ENCODE measurements at places on chromosomes 6 and 20.

- no peak for DNase-seq
These were observed 231.1 kb upstream of the ZNF217 start for GRCh38 chr20:53824779-53825178.

- DNase-seq: peak; percentile 58
These were observed 146.3 kb upstream of the RNF24 start for GRCh38 chr20:4161401-4162251.

- DNase-seq: no peak
These were observed 78.4 kb downstream of the GMPR start for GRCh38 chr6:16316741-16317251.

GRCh38 chr6:51706086-51706485 is 381.3 kb downstream of the PKHD1 start:
- no peak for DNase-seq

GRCh38 chr20:47346172-47346571 is 10.3 kb downstream of the ZMYND8 start:
- no peak for DNase-seq

DNA sequence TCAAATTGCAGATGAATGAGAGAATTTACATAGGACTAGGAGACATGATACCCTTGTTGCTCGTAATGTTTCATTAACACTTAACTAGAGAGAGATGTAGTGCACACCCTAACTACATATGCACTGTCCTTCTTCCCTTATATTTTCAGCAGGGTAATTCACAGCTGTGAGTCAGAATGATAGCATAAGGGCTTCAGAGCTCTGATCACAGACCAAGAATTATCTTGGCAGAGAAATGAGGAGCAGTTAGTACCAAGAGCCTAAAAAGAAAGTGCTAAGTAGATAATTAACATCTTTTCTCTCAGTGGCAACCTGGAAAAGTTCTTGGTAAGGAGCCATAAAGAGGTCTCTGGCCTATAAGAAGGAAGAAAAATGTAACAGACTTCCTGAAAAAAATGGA is 35.8 kb downstream of the GRIK2 start:
- DNase-seq: no peak

- no peak for DNase-seq
These were observed 247.9 kb downstream of the CDH4 start for GRCh38 chr20:61499859-61500554.

GRCh38 chr20:32019156-32019510 is 8.9 kb downstream of the CCM2L start:
- no peak for DNase-seq

DNA sequence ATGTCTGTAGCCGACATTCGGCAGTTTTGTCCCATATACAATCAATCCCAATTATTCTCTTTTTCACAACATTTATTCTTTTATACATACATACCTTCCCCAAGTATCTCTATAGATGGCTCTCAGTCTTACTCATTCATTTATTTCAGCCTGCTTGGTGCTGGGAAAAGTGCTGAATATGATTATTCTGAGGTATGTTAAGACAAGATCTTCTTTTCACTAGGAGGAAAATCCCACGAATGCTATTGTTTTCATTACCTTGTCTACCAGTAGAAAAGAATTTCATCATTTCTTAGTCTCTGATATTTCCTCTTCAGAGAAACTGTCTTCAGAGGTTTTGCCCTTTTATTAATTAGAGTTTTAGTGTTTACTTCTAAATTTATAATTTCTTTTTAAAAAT is 13.7 kb upstream of the BPIFA3 start:
- no peak for DNase-seq

DNA sequence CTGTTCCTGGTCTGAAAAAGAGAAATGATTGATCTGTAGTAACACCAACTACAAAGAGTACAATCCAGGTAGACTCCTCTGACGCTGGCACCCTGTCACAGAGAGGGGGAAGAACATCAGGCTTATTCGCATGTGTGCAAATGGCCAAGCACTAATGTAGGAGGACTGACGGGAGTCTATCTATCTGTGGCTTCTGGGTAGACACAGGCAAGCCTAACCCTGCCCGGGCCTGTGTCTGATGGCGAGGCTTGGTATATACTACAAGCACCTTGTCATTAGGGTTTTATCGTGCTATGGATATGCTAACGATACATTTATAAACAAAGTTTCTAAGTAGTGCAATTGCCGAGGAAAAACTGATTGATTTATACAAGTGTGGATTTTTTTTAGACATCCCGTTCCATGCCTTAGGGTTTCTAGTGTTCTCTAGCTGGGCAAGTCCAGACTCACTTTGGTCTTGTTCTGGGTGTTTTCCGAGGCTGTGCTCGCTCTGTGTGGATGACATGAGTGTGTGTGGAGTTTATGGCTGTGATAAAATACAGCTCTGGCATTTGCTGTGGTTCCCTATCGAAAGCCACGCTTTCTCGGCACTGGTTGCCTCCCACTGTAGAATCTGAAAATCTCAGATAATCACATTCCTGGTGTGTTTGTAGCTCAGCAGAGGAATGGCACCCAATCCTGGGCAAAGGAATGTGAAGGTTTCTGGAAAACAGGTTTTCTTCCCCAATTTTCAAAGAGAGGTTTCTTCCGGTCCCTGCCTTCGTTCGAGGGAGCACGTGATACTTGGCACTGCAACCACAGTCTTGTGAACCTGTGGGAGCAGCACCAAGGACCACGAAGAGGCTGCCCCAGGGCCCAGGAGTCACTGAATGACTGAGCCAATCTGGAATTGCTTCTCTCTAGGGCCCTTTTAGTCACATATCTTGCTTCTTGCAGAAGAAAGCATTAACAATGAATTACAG is 67.5 kb upstream of the EDN1 start:
- no peak for DNase-seq

GRCh38 chr6:146594495-146594894 is 4.3 kb upstream of the ADGB start:
- no peak for DNase-seq

DNA sequence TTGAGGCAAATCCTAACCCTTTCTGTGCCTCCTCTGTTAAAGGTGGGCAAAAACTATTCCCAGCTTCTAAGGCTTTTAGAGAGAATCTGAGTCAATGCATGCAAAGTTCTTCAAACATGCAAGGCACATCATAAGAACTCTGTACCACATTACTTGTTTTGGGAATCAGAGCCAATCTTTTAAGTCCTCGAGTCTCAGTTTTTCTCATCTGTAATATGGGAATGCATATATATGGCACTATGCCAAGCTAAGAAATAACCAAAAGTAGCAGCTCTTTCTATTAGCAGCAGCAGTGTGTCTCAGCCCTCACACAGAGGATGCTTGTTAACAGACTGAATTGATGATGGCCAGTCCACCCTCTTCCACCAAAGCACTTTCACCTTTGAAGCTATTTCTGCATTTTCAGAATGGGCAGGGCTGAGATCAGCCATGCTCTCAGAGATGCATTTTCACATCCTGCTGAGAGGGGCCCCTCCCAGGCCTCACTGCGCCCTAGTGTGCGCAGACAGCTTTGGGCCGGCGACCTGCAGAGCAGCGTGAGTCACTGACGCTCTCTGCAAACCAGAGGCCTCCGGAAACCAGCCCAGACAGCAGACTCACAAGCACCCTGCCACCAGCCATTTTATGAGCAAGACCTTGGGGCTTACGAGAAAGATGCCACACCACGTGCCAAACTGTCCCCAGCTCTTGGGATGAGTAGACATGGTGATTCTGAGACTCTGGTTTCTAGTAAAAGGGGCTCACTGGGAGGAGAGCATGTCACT is 138.0 kb downstream of the NFATC2 start:
- DNase-seq: no peak

DNA sequence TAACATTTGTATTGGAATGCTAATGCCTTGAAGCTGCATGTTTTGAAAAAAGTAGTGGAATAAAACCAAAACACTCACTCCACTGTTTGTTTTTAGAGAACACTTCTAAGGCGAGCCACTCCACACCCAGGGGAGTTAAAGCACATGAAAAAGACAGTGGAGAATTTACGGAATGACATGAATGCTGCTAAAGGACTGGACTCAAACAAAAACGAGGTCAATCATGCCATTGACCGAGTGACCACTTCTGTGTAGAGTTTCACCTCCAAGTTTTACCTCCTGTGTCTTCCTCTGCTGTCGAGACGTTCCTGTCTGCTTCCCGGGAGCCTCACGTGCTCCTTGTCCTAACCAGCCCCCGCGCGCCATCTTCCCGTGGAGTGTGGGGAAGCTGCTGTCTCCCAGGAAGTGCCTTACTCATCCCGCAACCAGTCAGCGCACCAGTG is 127.8 kb downstream of the LRRC1 start:
- no peak for DNase-seq

DNA sequence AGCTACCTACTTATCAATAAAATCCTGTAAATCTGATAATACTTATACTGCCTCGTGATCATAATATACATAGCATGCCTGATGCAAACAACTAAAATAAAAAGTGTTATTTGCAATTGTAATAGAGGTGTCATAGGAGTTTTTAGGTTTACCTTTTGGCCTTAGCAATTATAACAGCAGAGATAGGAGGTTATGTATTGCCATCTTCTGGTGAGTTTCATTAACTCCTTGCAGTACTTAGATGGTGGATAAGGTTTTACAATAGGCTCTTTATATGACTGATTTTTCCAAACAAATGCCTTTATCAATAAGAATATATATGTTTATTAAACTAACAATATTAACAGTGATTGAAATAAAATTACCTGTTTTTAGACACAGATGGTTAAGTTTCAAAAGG is 27.8 kb upstream of the MYCT1 start:
- DNase-seq: no peak

- DNase-seq: no peak
These were observed 28.4 kb downstream of the ZNF311 start for GRCh38 chr6:28976677-28977076.

- DNase-seq: no peak
These were observed 52.1 kb downstream of the YTHDF1 start for GRCh38 chr20:63163596-63164483.

- DNase-seq: no peak
These were observed 81.3 kb upstream of the BMP2 start for GRCh38 chr20:6686171-6686570.

- DNase-seq: no peak
These were observed 211.1 kb upstream of the PRDM1 start for GRCh38 chr6:105874835-105875626.

DNA sequence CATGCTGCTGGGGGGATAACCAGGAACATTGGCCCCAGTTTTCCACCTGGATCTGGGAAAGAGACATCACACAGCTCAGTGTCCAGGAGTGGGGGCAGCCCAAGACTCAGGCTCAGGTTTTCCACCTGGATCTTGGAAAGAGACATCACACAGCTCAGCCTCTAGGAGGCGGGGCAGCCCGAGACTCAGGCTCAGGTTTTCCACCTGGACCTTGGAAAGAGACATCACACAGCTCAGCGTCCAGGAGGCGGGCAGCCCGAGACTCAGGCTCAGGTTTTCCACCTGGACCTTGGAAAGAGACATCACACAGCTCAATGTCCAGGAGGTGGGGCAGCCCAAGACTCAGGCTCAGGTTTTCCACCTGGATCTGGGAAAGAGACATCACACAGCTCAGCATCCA is 361.6 kb downstream of the THBS2 start:
- DNase-seq: no peak

GRCh38 chr20:53498341-53498740 is 95.3 kb downstream of the ZNF217 start:
- no peak for DNase-seq

Data from femur (tissue), 1 donor.